ENCODE measurements at places on chromosomes 7 and 10.

GRCh38 chr10:96610817-96611216 lies 24.0 kb upstream of the TM9SF3 start:
- no peak for DNase-seq

- DNase-seq: no peak
These were observed 89.1 kb upstream of the TRIM24 start for GRCh38 chr7:138370956-138371355.

- no peak for DNase-seq
These were observed 84.1 kb downstream of the VOPP1 start for GRCh38 chr7:55488216-55488615.

GRCh38 chr10:69883310-69884023 lies 81.8 kb downstream of the COL13A1 start:
- no peak for DNase-seq

- no peak for DNase-seq
These were observed 556.3 kb downstream of the GRM8 start for GRCh38 chr7:126696256-126697038.

DNA sequence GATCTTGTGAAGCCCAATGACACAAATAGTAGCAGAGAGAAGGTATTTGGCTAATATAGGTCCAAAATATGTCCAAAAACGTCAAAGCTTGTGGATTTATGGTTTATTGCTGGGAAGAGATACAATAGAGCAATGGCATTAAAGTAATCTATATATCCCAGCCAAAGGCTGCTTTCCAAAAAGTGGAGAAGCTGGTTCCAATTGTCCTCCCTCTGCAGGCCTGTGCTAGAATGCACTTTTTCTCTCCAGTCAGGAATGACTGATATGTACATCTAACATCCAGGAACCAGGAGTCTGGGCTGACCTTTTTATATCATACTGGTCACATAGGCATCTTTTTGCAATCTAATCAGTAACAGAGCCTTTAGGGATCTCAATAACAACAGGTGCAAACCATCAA lies 167.1 kb upstream of the FAM3C start:
- no peak for DNase-seq
